ENCODE measurements at places on chromosomes 1 and 21. TPM values are rescaled to one million over a fixed set of nuclear protein-coding genes. Genes with fewer than 3 reads are reported as not detected.

ILDR2 gene
- total RNA-seq, result 0.12 TPM

LRRIQ3 gene
- total RNA-seq, result 0.51 TPM

PEAR1 gene
- 7.8 TPM for total RNA-seq

PLA2G5 gene
- total RNA-seq, result not detected

C8B gene
- not detected for total RNA-seq

PEF1 gene
- total RNA-seq, result 40.2 TPM

BACH1 gene
- 7.3 TPM for total RNA-seq

JAM2 gene
- not detected for total RNA-seq

LIN28A gene
- total RNA-seq, result not detected

MACO1 gene
- total RNA-seq, result 7.8 TPM

ERICH3 gene
- not detected for total RNA-seq

COL16A1 gene
- total RNA-seq, result 5.4 TPM

C1orf226 gene
- total RNA-seq, result 0.50 TPM

CLCA4 gene
- total RNA-seq, result not detected

OR2AK2 gene
- total RNA-seq, result not detected

RAB3B gene
- 5.1 TPM for total RNA-seq

S100A4 gene
- 1,610 TPM for total RNA-seq

ARTN gene
- total RNA-seq, result 0.15 TPM

GJB3 gene
- total RNA-seq, result 6.2 TPM

SPATA45 gene
- not detected for total RNA-seq

RNF186 gene
- total RNA-seq, result not detected

TSPAN1 gene
- 3.4 TPM for total RNA-seq

LCE3D gene
- total RNA-seq, result 0.60 TPM

KCNJ10 gene
- not detected for total RNA-seq

LAPTM5 gene
- total RNA-seq, result 0.14 TPM

TEKT2 gene
- total RNA-seq, result not detected

C4BPA gene
- 0.60 TPM for total RNA-seq

GFI1 gene
- 0.21 TPM for total RNA-seq

CD5L gene
- not detected for total RNA-seq

C1orf185 gene
- total RNA-seq, result not detected

FCER1A gene
- not detected for total RNA-seq

ZNF670 gene
- total RNA-seq, result 3.1 TPM

FAAP20 gene
- 36.8 TPM for total RNA-seq

SLAMF8 gene
- total RNA-seq, result not detected

CA14 gene
- not detected for total RNA-seq

RPS6KA1 gene
- total RNA-seq, result 18.2 TPM

ALX3 gene
- total RNA-seq, result not detected

NHLH1 gene
- total RNA-seq, result 0.48 TPM

AKT3 gene
- 22.4 TPM for total RNA-seq

ADAMTSL4 gene
- total RNA-seq, result 5.6 TPM

TRNP1 gene
- total RNA-seq, result 210 TPM

Data from A549 treated with CORT108297 at 1 μM for 4 hours (cell line).